Stimulated activated CD4-positive, alpha-beta T cell treated with anti-CD3 and anti-CD28 coated beads, Interleukin-15, amount 100 ng/mL, for 1 hour (primary cell): ENCODE measurements at places on chromosomes 2 and 18.

DNA sequence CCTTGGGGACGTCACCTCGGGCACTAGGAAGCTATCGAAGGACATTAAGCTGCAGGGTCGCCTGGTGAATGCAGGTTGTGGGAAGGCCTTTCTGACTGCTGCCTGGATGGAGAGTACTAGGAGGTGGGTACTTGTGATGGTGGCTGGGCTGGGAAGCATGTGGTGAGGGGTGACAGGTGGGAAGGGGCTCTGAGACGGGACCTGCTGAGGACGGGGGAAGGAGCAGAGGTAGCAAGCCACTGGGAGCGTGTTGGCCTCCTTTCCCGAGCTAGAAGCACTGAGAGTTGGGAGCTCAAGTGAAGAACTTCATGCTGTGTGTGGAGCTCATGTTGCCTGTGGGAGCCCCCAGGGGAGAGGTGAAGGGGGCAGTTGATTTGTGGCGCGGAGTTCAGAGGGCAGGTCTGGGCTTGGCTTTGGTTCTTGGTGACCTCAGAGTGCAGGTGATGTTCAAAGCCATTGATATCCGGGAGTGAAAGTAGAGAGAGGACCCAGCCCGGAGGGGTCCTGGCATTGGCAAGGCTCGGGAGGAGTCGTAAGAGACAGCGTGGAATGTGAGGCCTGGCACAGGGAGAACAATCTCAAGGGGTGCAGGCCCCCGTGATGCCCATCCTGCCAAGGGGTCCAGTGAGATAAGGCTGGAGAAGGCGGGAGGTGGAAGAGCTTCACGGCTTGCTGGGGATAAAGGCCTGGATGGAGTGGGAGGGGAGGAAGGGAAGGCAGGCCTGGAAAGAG is 13.2 kb downstream of the MROH2A start:
- no peak for DNase-seq

DNA sequence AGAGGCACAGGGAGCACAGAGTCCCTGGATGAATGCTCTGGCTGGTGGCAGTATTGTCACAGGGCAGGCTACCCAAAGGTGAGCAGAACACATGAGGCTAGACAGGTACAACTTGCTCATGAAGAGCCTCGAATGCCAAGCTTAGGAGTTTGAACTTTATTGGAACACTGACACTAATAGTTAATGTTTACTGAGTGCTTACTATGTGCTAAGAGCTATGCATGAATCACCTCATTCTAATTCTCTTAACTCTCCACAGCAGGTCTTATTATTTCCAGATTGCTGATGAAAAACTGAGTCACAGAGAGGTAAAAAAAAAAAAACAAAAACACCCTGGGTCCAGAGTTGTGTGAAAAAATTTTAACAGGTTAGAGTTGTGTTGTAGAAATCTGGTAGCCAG is 6.1 kb upstream of the EMX1 start:
- no peak for DNase-seq

GRCh38 chr18:79546781-79547272 is 132.8 kb upstream of the CTDP1 start:
- DNase-seq, result no peak

DNA sequence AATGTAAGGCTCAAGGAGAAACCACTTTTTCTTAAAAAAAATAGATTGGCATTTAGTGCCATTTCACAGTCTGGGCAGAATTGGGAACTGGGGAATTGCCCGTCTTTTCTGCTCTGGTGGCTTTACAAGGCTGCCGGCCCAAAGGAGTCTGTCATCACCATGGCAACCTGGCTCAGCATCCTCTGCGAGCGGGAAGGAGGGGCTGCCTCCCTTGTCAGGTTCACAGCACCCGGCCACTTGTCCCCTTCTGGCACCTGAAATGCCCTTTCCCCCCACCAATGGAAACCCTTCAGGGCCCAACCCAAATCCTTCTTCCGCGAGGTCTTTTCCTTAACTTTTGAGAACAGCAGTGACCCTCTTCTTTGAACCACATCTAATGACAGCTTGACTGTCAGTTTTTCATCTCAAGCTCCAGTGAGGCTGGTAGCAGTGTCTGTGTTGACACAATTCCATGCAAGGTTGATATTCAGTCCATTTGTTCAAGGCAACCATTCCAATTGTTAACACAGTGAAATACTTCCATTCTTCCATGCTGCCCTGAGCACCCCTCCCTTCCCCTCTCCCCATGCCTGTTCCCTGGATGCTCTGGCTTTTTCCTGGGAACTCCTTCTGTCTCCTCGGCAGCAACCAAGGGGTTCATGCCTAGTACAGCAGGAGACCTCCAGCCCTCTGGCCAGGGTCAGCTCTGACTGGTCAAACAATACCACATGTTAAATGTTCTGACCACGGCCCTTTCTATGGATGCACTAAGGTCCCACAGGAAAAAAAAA is 79.6 kb downstream of the DNER start:
- DNase-seq, result no peak

- no peak for DNase-seq
These were observed 108.7 kb downstream of the XRCC5 start for GRCh38 chr2:216217904-216218260.

DNA sequence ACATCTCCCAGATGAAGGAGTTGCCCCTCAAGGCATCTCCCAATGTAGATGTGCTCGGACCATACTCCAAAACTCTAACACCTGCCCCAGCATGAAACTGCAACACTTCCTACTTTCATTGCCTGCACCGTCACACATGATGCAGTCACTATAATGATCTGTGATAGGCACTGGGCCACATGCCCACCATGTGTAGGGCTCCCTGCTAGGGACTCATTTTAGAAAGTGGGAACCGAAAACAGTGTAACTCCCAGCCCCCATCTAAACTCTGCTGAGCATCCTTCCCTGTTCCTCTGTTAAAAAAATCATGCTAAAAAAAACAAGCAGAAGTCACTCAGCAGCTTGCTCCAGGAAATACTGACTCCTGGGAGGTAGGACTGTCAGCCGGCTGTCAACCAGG is 496.1 kb upstream of the RAB6C start:
- DNase-seq, result no peak

DNA sequence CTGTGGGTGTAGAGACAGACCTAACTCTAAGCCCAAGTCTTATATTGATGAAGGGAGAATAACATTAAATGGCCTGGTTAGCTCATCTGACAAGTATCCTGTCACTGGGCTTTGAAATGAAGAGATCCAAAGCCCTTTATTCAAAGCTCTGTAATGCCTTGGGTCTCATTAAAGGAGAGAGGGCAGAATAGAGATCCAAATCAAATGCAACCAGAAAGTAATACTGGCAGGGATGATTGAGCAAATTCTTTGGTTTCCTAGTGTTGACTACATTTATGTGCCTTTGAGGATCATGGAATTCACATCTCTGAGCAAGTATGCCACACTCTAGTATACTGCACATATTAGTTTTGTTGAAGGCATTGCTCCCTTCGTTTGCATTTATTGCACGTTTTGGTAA is 147.9 kb upstream of the CAVIN2 start:
- no peak for DNase-seq

- DNase-seq, result no peak
These were observed 157.3 kb downstream of the ACKR3 start for GRCh38 chr2:236726701-236727450.

DNA sequence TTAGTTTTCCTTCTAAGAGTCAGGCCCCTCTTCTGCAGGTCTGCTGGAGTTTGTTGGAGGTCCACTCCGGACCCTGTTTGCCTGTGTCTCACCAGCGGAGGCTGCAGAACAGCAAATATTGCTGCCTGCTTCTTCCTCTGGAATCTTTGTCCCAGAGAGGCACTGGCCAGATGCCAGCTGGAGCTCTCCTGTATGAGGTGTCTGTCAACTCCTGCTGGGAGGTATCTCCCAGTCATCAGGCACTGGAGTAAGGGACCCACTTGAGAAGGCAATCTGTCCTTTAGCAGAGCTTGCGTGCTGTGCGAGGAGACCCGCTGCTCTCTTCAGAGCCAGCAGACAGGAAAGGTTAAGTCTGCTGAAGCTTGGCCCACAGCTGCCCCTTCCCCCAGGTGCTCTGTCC is 4.8 kb downstream of the REG1B start:
- no peak for DNase-seq

DNA sequence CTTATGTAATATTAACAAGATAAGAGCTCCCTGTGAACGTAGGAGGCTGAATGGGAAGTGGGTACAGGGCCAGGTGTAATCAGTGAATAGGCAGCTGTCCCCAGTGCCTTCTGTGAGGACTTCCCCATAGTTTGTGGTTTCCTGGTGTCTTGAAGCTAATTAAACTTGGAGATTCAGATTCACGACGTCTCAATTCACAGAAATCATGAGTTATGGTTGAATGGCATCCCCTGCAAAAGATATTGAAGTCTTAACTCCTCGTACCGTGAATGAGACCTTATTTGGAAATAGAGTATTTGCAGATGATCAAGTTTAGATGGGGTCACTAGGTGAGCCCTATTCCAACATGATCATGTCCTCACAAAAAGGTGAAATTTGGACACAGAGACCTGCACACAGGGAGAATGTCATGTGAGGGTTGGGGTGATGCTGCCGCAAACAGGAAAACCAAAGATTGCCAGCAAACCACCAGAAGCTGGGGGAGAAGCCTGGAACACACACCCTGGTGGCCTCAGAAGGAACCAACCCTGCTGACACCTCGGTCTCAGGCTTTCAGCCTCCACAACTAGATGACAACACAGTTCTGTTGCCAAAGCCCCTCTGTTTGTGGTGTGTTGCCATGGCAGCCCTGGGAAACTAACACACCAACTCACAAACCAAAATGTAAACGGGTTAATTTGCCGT is 13.2 kb downstream of the ARL4C start:
- DNase-seq, result peak; percentile 24

GRCh38 chr2:144210076-144210475 is 309.8 kb downstream of the ZEB2 start:
- DNase-seq, result no peak

GRCh38 chr2:76491503-76491902 is 780.8 kb upstream of the GCFC2 start:
- no peak for DNase-seq

- no peak for DNase-seq
These were observed 593.5 kb downstream of the BCL11A start for GRCh38 chr2:59959944-59960343.

DNA sequence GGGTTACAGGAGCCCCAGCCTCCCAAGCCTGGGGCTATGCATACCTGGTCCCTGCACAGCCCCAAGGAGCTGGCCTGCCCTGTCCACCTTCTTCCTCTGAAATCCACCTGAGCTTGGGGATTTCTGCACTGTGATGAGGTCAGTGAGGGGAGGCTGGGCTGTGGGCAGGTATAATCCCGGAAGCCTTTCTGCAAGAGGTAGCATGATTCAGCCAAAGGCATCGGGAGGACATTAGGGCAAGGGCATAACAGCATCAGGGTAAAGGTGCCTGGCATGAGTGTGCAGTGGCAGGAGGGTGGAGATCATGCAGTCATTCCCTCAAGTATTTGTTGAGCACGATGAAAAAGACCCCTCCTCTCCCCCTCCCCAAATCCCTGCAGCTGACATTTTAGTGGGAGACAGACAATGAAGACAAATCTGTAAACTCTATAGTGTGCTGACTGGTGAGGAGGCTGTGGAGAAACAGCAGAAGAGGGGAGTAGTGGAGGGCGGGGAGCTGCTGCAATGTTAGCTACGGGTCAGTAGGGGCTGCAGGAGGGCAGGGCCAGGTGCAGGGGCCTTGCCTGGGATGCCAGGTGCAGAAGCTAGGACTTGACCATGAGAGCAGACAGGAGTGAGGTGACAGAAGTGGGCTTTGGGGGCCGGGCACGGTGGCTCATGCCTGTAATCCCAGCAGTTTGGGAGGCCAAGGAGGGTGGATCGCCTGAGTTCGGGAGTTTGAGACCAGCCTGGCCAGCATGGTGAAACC is 18.7 kb downstream of the ZFP36L2 start:
- DNase-seq, result no peak

- DNase-seq, result no peak
These were observed 205.9 kb downstream of the PTGR3 start for GRCh38 chr18:75003039-75003438.

DNA sequence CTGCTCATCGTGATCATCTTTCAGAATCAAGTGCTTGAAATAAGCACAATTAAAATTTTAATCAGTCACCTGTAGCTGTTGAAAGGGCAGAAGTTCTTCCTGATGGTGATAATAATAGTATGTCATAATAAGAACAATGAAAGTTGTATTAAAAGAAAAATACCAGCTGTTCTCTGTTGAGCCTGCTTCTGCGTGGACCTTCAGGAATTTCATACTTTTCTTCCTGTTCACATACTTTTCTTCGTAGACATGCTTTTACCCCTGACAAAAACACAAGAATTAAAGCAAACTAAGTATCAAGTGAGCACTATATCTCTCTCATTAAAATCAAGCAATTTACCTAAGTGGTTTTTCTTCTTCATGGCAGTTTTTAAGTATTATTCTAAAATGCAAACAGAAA is 79.2 kb downstream of the BARD1 start:
- DNase-seq, result no peak

DNA sequence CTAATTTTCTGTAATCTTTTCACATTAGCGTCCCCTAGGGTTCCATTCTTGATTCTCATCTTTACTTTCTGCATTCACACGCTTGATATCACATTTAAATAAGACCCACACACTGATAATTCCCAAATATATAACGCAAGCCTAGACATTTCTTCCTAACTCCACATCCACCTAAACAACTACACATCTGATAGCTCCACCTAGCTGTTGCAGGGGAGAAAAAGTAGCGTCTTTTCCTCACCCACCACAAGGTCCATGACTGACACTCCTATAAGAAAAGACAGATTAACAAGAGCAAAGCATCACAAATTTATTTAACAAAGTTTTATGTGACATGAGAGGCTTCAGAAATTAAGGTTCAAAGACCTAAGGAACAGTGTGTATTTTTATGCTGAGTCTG is 862.2 kb upstream of the DDX18 start:
- no peak for DNase-seq
